Fibroblast of the conjunctiva (primary cell): ENCODE measurements at places on chromosomes 2 and 18.

DNA sequence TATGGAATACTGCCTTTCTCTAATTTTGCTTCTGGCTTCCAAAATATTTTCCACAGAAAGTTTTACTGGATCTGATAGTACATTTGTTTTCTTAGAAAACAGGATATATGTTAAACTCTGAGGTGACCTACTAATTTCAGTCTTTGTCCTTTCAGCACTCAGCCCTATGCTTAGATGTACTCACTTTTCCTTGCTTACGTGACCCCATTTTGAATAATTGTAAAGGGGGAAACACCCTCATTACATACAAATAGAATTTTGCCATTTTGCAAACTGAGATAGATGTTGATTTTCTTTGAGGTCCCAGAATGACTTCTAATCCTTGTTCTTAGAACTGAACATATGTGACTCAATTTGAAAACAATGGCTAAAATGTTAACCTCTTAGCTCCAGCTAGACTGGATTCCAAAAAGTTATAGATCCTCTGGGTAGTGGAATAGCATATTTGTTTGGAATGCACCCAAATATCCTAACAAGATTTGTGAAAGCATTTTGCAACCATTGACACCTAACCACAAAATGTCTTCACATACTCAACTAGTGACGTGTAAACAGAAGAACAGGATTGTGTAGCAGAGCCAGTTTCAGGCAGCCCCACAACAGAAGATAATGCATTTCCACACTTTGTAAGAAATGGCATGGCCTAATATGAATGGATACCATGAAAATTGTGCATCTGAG lies 44.8 kb upstream of the EHBP1 start:
- DNase-seq = peak; percentile 94

- DNase-seq = no peak
These were observed 35.9 kb upstream of the POMC start for GRCh38 chr2:25204190-25204838.

DNA sequence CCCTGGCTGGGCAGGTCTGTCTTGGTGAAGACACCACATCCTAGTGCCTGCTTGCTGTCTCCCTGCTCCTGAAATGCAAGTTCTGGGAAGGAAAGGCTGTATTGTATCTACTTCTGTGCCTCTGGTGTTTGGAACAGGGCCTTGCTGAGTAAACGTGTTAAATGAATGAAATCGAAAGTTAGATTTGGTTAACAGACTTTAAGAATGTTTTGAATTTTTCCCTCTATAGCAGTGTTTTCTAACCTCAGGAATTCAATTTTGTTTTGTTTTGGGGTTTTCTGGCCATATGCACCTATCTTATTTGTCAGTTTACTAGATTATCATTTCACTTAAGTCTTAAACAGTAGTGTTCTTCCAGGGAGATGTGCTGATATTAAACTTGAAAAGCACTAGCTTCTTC lies 20.7 kb downstream of the FARP2 start:
- DNase-seq = no peak

DNA sequence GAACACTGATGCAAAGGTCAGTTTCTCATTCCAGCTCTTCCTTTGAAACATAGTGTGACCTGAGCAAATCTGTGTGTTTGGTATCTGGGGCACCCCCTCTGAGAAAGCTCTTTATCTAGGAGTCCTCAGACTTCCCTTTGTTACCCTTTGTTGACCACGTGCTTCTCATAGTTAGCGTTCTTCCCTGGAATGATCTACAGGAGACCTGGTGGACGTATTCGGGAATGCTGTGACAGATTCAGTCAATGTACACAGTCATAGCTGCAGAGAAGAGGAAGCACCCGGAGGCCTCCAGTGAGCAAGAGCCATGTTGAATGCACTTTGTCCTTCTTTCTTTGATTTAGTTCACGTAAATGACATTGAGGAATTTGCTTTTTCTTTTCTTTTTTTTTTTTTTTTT lies 10.7 kb upstream of the CHMP1B start:
- DNase-seq = no peak

DNA sequence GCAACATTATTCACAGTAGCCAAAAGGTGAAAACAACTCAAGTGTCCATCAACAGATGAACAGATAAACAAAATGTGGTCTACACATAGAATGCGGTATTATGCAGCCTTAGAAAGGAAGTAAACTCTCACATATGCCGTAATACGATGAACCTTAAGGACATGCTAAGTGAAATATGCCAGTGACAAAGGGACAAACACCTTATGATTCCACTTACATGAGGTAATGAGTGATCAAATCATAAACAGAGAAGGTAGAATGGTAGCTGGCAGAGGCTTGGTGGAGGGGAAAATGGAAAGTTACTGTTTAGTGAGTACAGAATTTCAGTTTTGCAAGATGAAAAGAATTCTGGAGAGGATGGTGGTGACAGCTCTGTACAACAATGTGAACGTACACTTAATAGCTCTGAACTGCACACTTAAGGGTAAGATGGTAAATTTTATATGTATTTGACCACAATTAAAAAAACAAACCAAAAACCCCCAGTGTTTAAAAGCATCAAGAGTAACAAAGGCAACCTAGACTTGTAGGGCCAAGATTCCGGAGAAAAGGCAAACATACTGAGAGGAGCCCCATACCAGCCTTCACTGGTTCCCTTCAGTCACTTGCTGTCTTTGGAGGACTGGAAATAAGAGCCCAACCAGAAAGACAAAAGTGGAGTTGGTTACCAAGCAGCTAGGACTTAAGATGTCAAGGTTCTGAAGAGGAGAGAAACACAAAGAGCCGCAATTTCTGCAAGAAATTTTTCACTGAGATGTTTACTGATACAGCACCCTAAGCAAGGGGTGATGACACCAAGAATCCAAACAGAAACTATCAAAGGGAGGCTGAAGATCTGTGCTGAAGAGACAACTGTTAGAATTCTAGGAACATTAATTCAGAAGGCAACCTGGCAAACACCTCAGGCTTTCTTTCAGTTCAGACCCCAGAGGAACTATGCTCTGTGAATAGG lies 61.3 kb downstream of the CUL3 start:
- no peak for DNase-seq

GRCh38 chr2:233402346-233402745 lies 48.1 kb downstream of the DGKD start:
- DNase-seq = no peak

- no peak for DNase-seq
These were observed 67.4 kb downstream of the POLE4 start for GRCh38 chr2:75025633-75026380.

DNA sequence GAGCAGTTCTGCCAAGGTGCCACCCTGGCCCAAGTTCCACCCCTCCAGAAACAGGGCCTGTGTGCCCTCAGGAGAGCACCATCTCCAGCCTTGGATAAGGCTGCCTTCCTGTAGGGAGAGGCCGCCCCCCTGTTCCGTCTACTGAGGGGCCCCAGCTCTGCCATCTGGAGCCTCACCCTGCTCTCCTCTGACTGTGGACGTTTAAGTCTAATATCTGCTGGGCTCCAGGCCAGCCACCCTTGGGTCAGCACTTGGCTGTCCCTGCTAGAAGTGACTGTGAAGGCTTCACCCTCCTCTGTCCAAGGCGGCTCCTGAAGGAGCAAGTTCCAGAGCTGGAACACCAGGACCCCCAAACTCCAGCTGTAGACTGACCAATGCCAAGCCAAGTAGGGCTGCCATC lies 26.3 kb downstream of the RHOB start:
- no peak for DNase-seq

DNA sequence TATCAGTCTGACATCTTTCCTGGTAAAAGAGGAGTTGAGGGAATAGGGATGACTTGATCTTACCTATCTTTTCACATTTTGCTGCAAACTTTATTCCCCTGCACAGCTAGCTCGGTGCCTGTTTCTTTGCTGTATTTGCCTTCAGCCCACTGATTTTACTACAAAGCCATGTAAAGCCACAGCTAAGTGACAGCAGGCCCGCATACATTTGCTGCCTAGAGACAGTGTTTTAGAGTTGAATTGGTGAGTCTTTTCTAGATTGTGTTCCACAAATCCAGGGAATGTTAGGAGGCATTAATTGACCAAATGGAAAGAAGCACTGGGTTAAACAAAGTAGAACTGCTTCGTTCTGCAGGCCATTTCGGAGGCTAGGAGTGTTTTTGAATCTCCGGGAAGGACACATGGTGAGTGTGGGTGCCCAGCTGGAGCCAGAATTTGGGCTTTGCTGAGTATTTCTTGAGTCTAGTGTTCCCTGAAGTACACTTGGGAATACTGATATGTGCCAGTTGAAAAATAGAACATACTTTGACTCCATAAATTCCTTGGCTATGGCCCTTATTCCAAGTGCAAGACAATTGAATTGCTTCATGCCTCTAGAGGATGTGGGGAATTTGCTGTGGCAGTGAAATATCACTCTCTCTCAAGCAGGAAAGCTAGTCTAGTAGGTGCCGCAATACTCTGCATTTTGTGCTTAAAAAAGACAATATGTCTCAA lies 329.8 kb downstream of the PTPRM start:
- DNase-seq = no peak

DNA sequence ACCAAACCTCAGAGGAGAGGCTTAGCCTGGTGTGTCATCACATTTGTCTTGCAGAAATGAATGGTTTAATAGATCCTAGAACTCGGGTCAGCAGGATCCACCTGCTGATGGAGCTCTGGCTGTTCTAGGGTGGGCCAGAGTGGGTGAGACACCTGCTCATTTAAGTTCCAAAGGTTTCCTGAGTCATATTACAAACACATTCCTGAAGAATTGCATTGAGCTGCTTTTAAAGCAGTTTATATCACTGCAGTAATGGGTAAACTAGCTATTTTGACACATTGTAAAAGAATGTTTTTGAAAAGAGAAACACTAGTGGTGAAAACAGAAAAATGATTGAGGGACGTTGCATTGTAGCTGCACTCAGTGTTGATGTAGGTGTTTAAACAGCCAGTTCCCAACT lies 175.3 kb upstream of the TCF4 start:
- no peak for DNase-seq

- no peak for DNase-seq
These were observed 116.4 kb downstream of the CCDC141 start for GRCh38 chr2:178933493-178933892.

- DNase-seq = no peak
These were observed 47.5 kb downstream of the TWIST2 start for GRCh38 chr2:238895361-238895882.
